B cell (primary cell): ENCODE measurements at places on chromosomes 3 and 15. TPM values are rescaled to one million over a fixed set of nuclear protein-coding genes. Genes with fewer than 3 reads are reported as not detected.

DNA sequence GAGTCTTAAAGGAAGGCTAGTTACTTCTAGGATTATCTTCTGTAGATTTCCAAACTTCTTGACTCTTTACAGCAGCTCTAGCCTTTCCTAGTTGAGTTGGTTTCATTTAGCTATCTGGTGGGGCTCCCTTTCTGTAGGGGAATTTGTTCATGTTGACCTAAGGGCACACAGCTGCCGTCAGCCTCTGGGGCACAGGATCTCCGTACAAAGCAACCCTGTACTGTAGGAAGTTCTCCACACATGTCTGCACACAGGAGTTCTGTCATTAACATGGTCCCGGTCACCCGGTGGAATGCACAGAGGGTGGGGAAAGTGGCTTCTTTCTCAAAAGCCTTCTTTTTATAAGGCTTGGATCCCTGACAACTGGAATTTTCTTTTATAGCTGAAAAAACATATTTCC lies 88.7 kb upstream of the TNIK start:
- DNase-seq: no peak

- no peak for DNase-seq
Observed at GRCh38 chr3:172155897-172156585, 116.7 kb downstream of the FNDC3B start.

DNA sequence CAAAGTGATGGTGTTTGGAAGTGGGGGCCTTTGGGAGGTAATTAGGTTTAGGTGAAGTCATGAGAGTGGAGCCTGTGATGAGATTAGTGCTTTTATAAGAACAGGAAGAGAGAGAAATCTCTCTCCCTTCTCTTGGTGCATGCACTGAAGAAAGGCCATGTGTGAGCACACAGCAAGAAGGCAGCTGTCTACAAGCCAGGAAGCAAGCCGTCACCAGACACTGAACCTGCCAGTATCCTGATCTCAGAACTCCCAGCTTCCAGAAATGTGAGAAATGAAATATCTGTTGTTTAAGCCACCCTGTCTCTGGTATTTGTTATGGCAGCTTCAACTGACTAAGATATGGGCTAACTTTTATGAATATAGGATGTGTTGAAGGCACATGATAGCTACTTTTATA lies 72.6 kb downstream of the REC114 start:
- DNase-seq: no peak

Gene ARF4
- 37.5 and 38.1 TPM in 2 replicates for total RNA-seq

DNA sequence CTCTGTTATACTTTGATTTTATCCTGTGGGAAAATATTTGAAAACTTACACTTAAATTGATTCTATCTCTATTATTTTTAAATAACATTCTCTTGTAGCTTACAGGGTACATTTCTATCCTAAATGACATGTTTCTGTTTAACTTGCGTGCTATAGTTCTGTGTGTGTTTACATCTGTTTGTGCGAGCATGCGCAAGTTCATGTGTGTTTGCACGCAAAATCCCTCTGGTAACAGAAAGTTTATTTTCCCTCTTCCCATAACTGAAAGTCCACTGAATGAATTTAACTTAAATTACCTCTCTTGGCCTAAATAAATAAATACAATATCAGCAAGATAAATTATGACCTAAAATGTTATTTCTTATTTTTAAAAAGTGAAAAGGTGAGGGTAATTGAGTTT lies 117.3 kb upstream of the NEO1 start:
- no peak for DNase-seq

GRCh38 chr3:194197981-194198695 lies 62.2 kb downstream of the HES1 start:
- no peak for DNase-seq

Gene PBRM1
- 81.1 and 85.9 TPM in 2 replicates for total RNA-seq

GRCh38 chr15:99925661-99926461 lies 192.6 kb upstream of the LYSMD4 start:
- DNase-seq: peak; percentile 81

- DNase-seq: no peak
Observed at GRCh38 chr3:133840767-133841166, 35.2 kb downstream of the SRPRB start.

GRCh38 chr3:138748190-138748589 lies 86.5 kb downstream of the PIK3CB start:
- DNase-seq: no peak

Gene SPINT1
- total RNA-seq: 14.4 and 18.2 TPM in 2 replicates

DNA sequence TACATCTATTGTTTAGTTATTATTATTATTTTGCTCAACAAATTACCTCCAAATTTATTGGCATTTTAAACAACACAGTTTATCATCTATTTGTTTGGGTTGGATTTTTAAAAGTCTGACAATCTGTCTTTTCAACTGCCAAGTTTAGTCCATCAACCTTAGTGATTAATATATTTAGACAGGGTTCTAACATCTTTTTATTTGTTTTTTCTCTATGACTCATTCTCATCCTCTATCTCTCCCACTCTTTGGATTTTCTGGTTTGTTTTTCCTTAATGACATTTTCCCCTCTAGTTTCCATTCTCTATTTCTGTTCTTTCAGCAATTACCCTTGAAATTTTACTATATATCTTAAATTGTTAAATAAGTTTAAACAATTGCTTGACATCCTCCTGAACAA lies 41.9 kb downstream of the EMC4 start:
- DNase-seq: no peak

GRCh38 chr3:81544385-81544784 lies 217.1 kb downstream of the GBE1 start:
- no peak for DNase-seq

DNA sequence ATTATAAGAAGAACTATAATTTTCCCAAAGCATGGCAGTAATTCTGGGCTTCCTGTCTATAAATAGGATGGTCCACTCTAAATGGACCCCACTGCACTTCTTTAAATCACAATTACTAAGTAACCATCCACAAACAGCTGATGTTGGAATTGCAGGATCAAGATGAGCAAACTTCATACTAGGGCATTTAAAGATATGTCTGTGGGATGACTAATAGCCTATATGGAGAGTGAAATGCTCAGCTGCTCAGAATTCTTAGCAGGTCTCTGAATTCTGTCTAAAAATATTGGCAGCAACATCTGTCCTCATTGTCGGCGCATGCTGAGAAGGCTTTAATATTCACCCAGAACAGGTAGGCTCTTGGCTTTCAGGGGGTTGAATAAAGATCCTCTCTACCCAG lies 140.4 kb downstream of the SATB1 start:
- DNase-seq: no peak

DNA sequence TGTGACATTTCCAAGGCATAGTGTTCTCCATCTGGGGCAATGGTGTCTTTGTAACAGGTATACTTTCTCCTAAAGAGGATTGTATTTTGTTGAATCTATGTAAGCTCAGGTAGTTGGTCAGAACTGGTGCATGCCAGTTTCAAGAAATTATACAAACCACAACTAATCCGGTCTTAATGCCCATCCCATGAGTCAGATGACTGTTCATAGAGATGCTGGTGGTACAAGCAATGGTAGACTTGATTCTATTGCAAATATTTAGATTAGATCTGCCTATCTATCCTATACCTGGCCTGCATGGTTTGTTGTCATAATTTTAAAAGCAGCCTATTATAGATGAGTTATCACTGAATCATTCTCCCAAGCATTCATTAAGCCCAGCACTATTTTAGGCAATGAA lies 43.5 kb downstream of the ATP13A5 start:
- DNase-seq: no peak

Gene LMCD1
- total RNA-seq: 4.7 and 4.9 TPM in 2 replicates

Gene FBN1
- 0.25 and 0.53 TPM in 2 replicates for total RNA-seq

- no peak for DNase-seq
Observed at GRCh38 chr15:90261811-90262210, 3.7 kb upstream of the NGRN start.

Gene FOXB1
- total RNA-seq: not detected in 2 replicates

Gene FGD5
- 0.12 TPM in 1 of 2 replicates, not detected in the other for total RNA-seq

DNA sequence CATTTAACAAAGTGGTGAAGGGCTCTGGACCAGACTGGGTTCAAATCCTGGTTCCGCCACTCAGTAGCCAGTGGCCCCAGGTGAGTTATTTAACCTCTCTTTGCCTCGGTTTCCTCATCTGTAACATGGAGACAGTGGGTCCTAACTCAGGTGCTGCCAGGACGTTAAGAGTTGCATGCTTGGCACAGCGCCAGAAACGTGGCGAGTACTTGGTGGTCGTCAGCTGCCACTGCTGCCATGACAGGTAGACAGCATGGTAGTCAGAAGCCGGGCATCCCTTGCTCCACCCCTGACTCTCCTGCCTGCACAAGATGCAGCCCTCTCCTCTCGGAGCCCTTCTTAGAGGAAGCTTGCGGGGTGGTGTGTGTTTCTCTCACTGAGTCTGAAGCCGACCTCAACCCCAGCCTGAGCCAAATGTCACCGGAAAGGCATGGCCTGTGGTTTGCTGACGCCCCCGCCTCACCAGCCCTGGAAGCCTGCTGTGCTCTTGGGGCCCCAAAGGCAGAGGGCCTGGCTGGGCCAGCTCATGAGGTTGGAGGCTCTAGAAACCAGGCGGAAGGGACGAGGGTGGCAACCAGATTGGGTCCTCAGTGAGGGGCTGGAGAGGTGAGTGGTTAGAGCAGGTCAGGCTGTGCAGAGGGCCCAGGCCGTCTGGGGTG lies 160.8 kb upstream of the TLE3 start:
- peak; percentile 68 for DNase-seq

Gene CD96
- 56.2 and 60.2 TPM in 2 replicates for total RNA-seq

DNA sequence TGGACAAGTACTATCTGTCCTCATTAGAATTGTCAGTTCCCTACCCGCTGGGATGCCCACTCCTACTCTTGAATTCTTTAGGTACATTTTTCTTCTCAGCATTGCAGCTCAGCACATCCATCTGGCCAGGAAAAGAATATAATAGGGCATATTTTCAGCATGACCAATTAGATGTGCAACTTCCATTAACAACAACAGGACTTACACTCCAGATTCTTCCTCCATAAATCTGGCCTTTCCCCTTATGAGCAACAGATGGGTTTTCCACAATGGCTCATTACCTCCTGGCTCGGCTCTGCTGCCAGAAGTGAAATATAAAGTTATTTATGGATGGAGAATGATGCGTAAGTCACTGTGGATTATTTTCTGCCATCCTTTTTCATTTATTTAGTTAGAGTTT lies 443.8 kb upstream of the TGFBR2 start:
- DNase-seq: no peak

GRCh38 chr3:187531831-187532230 lies 138.4 kb downstream of the SST start:
- no peak for DNase-seq

Gene GOLGA6A
- 1.0 TPM in 1 of 2 replicates, not detected in the other for total RNA-seq

Gene FAM98B
- total RNA-seq: 16.6 and 21.5 TPM in 2 replicates

DNA sequence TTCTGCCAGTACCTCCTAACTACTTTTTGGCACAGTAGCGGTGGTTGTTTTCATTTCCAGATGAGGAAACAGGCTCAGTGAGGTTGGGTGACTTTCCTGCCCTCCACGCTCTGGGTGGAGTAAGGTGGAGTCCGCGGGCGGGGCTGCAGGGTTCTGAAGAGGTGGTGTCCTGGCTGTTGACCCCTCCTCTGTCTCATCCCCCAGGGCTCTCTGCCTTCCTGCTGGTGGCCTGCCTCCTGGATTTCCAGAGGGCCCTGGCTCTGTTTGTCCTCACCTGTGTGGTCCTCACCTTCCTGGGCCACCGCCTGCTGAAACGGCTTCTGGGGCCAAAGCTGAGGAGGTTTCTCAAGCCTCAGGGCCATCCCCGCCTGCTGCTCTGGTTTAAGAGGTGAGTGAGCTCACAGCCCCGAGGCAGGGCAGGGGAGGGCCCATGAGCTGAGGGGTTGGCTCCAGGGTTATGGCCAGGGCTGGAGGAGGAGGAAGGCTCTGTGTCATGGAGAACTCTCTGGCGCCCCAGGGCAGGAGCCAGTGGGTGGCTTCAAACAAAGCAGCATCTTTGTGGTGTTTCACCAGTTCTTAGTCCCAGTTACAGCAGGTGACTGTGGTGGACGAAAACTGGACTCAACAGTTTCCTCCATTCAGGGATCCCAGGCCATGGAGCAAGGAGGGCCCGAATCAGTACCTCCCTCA lies 10.4 kb downstream of the SLC28A1 start:
- DNase-seq: no peak

Gene PAQR9
- not detected in 2 replicates for total RNA-seq

DNA sequence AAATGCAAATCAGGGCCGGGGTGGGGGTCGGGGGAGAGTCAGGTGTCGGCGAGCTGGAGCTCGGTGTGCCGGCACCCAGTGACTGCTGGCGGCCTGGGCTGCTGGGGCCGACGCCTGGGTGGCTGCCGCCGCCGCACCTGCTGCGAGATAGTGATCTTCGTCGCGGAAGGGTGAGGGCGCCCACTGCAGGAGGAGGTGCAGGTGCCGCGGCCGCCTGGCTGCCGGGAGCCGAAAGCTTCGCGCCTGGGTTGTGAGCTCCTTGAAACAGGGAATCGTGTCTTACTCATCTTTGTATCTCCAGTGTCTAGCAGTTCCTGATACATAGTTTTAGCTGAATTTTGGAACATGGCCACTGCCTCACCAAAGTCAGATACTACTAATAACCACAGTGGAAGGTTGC lies 64.0 kb upstream of the CPOX start:
- peak; percentile 10 for DNase-seq

DNA sequence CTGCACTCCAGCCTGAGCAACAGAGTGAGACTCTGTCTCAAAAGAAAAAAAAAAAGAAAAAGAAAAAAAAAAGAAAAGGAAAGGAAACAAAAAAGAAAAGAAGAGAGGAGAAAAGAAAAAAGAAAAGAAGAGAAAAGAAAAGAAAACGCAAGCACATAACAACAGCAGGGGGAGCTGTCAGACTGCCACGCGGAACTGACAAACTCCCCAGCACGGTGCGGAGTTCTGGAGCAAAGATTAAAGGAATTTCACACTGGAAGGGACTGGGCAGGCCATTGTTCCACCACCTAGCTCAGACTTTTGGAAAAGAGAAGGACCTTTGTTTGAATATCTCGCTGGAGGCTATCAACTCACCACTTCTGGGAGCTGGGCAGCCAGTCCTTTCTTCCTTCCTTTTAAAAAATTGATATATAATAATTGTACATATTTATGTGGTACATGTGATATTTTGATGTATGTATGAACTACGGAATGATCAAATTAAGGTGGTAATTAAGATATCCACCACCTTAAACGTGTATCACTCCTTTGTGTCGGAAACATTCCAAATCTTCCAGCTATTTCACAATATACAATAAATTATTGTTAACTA lies 40.5 kb downstream of the DPPA2 start:
- DNase-seq: no peak

Gene RLBP1
- total RNA-seq: not detected in 2 replicates

- no peak for DNase-seq
Observed at GRCh38 chr3:113896930-113897329, 50.9 kb upstream of the ZDHHC23 start.

DNA sequence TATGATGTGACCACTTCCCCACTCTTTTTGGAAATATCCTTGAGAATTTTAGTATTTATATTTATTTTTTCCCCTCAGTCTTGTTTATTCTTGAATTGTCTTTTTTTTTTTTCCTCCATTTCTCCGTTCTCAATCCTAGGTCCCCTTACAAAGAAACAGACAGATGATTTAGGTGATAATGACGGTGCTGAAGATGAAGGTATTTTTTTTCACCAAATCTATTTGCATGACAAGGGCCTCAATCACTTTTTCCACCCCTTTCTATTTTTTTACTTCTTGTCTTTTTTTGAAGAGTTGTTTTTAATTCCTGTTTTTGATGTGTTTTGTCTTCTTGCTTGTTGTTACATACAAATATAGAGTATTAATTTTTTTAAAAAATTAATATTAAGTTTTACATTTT lies 402.6 kb downstream of the NLGN1 start:
- no peak for DNase-seq
